ENCODE measurements at places on chromosomes 2 and 18.

GRCh38 chr2:219706823-219707281 lies 79.4 kb downstream of the SLC4A3 start:
- DNase-seq = no peak

DNA sequence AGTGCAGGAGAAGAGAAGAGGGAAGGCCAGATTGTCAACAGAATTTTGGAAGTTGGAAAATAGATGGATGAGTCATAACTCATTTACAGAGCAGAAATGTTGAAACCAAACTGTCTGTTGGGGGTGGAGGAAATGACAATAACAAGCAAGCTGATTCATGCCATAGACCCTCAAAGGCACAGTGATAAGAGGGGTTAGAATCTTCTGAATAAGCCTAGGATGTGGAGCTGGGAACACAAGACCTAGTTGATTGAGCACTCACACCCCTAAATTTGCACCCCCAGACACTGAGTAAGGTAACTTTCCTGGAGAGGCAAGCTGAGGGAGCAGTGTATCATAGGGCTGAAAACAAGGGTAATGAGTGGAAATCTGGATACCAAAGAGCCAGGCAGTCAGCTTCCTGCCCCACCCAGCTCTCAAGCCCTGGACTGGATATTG lies 141.4 kb downstream of the SCG2 start:
- DNase-seq = no peak

DNA sequence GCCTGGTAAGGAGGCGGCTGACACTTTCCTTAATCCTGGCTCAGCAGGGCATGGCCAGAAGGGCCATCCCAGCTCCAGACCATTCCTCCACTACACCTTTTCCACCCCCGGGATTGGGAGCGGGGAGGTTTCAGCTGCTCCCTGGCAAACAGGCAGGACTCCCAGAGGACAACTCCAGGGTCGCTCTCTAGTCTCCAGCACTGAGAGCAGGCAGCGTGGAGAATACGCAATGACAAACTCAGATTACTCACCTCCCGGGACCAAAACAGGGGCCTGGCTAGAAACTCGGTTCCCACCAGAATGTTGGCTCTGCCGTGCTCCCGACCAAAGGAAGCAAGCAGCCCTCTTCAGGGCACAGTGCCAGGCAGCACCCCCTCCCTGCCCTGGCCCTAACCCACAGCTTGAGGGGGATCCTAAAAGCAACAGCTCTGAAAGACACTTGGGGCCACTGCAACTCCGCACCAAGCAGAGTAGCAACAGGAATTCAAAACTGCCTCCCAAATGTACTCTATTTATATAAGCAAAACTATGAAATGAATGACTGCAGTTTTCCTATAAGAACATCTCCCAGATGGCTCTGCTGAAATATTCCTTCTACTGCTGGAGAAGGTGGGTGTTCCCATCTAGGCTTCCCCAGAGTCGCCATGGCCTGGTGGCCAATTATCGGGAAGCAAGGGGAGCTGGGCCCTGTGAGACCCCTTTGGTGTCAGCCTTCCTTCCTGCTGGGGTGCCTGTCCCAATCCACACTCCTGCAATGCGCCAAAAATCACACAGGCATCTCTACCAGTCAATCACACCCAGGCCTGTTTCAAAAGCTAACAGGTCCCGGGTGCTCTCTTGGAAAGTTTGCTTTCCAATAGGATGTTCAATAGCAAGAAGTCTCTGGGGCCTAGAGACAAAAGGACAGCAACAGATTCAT lies 61.2 kb upstream of the POMC start:
- DNase-seq = no peak

DNA sequence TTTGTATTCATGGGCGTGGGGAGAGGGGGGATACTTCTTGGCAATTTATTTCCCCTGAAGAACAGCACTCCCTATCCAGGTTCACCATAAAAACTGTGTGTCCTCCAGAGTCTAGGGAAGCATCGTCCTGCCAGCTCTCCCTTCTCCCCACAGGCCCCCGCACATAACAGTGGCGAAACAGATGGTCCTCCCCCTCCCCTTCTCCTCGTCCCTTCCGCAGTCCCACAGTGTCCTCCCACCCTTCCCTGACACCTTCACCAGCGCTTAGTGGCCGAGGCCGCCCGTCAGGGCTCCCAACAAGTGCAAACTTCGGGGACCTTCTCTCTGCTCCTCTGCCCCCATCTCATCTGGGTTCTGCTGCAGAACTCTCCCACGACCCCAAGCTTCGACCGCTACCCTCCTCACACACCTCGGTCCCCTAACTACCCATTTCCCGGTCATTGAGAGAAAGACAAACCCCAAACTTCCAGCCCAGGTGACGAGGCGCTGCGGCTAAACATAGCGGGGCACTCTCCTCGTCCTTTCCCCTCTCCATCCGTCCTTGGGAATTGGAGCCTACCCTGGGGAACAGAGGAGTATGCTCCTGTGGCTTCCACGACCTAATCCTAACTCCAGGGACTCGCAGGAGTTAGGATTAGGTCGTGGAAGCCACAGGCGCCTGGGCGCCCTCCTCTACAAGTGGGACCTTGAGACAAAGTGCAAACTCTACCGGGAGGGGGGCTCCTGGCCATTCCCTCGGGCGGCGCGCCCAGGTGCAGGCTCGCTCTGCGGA lies 971 bp downstream of the ZNF385B start:
- DNase-seq = no peak

DNA sequence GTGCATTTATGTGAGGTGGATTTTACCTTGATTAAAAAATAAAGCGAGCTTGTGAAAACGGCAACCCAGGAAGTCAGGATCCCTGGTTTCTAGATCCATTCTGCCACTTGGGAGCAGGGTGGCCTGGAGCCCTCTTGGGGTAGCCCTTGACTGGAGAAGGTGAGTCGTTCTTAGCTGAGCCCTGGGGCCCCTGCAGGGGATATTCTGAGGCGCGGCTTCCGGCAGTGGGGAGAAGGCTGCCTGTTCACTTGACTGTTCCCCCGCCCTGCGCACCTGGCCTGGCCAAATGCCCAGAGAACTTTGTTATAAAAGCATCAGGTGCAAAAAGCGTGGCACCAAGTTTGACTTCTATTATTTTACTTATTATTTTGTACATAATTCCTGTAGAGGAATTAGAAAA lies 221.9 kb downstream of the DYSF start:
- DNase-seq = no peak

DNA sequence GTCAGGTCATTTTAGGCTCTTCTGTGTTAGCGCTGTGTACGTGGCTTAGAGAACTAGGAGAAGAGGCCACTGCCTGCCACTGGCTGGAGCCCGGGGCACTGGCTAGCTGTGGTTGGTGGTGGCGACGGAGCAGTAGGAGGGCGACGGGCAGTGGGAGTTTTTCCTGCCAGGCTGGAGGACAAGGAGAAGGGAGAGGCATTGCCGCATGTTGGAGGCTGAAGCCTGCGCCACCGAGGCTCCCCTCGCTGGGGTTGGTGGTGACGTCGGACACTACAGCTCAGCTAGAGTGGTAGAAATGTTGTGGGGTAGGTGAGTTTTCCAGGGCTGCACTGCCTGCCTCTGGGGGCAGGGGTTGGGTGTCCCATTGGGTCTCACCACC lies 41.7 kb upstream of the IMP4 start:
- no peak for DNase-seq

Data from AG04450 (cell line).